ENCODE measurements at places on chromosomes 5 and 9.

DNA sequence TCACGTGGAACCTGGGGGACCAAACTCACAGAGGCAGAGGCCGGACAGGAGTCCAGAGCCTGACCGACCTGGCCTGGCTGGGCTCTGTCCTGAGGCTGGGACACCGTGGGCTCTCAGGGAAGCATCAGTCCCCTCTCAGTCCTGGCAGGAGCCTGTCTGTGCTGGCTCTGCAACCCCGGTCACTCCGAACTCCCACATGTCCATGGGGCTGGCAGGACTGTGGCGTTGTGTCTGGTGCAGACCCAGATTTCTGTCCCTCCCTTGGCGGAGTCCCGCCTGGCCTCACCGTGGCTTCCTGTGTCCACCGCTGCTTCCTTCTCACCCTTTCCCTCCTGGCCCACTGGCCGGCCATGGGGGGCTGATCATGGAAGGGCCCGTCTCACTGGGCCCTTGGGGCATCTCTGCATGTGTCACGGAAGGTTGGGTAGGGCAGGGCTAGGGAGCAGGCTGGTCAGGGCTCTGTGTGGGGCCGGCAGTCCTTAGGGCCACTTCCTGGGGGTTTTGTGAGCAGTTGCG lies 68.8 kb downstream of the RXRA start:
- DNase-seq = no peak

DNA sequence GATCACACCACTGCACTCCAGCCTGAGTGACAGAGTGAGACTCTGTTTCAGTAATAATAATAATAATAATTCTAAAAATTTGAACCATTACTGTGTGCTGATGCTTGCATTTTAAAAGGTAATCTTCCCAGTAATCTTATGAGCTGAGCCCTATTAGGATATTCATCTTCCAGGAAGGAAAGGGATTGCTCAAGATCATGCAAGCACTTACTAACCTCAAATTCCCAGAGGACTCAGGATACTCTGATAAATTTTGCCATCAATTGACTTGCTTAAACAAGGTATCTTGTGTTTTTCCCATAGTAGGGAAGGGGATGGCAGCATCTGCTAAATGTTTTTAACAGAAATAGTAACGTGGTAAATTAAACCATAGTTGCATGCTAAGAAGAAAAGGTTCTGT lies 176.4 kb upstream of the MRPS30 start:
- no peak for DNase-seq

- DNase-seq = no peak
Observed at GRCh38 chr9:33780276-33780675, 15.1 kb upstream of the PRSS3 start.

- no peak for DNase-seq
Observed at GRCh38 chr5:151740958-151741373, 17.5 kb downstream of the ATOX1 start.

- no peak for DNase-seq
Observed at GRCh38 chr5:33310451-33310850, 130.3 kb upstream of the TARS1 start.

- DNase-seq = no peak
Observed at GRCh38 chr9:20579524-20580314, 42.6 kb downstream of the MLLT3 start.
